AML-193 (cell line): ENCODE measurements at places on chromosomes 4 and X.

DNA sequence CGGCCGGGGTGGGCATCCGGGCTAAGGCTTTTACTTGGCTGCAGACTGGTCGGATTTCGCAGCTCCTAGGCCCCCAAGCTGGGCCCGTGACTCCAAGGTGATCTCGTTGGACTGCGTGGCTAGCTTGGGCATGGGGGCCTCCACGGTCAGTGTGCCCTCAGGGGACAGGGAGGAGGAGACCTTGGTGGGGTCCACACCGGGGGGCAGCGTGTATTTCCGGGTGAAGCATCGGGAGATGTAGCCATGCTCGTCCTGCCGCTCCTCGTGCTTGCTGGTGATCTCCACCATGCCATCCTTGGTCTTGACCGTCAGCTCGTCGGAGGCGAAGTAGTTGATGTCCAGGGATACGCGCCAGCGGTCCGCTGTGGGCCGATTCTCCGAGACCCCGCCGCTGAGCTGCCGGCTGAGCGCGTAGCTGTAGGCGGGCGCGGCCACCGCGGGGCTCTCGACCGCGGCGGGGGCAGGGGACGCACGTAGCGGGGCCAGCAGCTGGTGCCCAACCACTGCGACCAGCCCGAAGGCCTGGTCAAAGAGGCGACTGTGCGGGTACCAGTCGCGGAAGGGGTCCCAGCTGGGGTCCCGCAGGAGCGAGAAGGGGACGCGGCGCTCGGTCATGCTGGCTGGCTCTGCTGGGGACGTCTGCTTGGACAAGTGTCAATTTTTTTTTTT is 881 bp upstream of the CACNA1F start:
- no peak for DNase-seq

DNA sequence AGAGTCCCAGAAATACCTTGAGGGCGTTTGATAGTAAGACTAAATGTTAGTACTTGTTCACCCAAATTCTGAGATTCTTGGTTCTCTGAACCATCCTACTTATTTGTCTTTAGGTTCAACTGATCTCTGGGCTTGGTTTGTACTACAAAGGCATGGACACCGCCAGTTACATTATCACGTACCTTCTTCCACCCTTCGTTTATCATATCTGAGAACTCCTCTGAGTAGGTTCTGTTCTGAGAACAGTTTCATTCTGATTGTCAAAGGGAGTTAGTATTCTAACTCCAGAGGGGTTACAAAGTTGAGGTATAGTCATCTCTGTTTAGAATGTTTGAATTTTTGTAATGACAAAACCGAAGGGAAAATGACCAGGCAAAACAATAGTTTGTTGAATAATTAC is 19.3 kb downstream of the ZFX start:
- no peak for DNase-seq

GRCh38 chr4:89109841-89110540 is 1.3 kb upstream of the TIGD2 start:
- DNase-seq, result no peak

DNA sequence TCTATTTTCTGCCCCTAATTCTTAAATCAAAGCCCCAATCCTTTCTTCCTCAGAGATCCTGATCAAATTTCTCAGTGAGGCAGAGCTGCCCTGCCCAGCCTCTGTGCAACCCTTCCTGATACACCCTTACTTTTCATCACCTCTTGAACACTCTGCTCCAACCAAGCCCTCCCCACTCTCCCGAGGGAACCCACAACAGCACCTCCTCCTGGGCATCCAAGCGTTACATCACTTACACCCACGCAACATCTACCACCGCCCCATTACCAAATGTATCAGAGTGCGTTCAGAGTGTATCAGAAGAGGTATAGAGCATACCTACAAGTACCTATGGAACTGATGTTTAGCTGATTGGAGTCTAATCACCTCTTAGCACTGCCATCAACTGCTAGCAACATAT is 186.5 kb downstream of the RAP1GDS1 start:
- no peak for DNase-seq

- no peak for DNase-seq
Observed at GRCh38 chr4:132504438-132504837, 644.7 kb upstream of the PCDH10 start.

DNA sequence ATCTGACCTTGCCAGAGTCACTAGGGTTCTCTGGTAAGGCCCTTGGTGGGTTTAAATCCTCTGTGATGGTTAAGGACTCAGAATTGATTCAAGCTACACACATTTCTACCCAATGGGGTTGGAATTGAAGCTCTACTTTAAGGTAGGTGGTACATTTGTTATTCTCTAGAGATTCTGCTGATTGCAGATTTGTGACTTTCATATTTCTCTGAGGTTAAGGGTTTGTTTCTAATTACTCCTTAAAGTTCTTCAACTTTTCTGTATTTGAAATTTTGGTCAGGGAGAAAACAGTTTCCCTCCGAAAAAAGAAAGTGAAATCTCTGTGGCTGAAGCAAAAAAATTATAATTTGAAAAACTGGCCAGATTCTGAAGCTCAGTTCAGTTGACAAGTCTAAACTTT is 25.8 kb upstream of the USP46 start:
- DNase-seq, result no peak

DNA sequence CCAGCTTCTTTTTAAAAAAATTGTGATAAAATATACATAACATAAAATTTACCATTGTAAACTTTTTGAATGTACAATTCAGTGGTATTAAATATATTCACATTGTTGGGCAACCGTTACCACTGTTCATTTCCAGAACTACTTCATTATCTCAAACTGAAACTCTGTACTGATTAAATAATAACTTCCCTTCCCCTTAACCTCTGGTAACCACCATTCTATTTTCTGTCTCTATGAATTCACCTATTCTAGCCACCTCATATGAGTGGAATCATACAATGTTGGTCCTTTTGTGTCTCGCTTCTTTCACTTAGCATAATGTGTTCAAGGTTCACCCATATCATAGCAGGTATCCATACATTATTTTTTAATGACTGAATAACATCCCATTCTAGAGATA is 8.3 kb downstream of the GPR50 start:
- DNase-seq, result no peak

DNA sequence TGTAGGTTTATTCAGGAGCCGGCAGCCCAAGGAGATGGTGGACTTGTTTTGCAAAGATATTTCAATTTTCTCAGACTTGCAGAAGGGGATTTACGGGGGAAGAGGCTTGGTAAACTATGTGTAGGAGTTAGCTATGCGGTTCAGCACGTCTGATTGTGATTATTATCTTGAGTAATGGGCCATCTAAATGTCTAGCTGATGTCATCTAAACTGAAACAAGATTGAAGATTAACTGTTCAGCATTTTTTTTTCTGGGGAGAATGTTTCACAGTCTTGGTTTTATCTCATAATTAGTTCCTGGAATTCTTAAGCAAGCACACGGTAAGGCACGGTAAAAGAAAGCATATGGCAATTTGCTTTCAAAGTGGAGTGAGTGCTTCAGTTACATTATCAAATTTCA is 207.3 kb upstream of the CXorf51B start:
- no peak for DNase-seq

GRCh38 chr4:6134612-6135220 is 65.6 kb downstream of the JAKMIP1 start:
- DNase-seq, result no peak

GRCh38 chr4:69589884-69590283 is 49.6 kb downstream of the UGT2A2 start:
- no peak for DNase-seq

- DNase-seq, result no peak
Observed at GRCh38 chr4:72977936-72978485, 91.5 kb downstream of the COX18 start.

DNA sequence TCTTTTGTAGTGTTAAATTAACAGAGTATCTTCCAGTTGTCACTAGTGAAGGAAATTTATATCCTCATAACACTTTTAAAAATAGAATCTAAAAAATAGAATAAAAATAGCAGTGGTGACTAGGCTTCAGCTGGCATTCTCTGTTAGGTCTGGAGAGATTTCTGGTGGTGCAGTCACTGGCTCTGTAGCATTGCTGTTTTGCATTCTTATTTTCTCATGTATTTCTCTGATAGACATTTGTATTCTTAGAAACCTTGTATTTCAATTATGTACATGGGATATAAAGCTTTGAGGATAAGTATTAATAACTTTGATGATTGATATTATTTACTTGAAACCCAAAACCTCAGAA is 87.6 kb downstream of the TMEM131L start:
- no peak for DNase-seq

GRCh38 chrX:13208281-13208935 is 111.4 kb downstream of the ATXN3L start:
- no peak for DNase-seq

DNA sequence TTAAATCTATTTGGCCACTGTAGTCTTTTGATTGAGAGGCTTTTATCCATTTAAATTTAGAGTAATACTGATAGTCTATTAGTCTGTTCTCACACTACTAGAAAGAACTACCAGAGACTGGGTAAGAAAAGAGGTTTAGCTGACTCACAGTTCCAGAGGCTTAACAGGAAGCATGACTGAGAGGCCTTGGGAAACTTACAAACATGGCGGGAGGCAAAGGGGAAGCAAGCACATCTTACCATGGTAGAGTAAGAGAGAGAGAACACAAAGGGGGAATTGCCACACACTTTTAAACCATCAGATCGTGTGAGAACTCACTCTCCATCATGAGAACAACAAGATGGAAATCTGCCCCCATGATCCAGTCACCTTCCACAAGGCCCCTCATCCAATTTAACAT is 410.9 kb downstream of the PDGFC start:
- no peak for DNase-seq

- no peak for DNase-seq
Observed at GRCh38 chrX:50643525-50644137, 170.4 kb downstream of the SHROOM4 start.

DNA sequence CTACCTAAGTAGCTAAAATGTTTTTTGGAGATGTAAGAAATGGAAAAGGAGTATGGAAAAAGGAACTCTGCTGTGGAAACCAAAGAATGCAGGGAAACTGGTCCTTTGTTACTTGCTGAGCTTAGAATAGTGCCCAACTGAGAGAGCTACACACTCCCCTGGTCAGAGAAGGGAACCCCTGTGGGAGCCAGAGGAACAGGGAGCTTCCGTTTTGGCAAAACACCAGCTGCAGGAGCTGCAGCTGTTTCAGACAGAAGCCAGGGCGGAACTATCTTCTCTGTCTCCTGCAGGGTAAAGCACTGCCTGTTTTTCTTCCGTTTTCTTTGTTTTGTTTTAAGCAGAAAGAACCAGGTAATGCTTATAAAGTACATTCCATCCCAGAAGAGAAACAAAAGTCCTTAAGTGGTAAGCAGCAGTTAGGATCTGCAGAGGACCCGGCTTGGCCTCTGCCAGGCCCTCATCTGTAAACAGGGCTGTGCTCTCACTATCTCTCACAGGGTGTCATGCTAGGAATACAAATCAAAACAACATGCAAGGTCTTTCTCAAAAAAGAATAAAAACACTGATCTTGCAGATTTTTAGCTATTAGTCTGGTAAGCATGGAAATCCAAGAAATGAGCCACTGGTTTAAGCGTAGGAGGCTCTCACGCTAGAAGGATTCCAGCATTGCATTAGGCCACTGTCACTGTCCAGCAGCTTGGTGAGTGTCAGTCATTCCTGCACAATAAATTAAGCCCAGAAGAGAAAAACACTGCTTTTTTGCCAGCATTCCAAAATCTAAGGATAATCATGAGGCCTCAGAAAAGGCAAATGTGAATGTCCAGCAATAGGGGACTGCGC is 76.1 kb downstream of the CHST7 start:
- peak; percentile 36 for DNase-seq

- no peak for DNase-seq
Observed at GRCh38 chrX:48816014-48816810, 10.1 kb upstream of the ERAS start.

DNA sequence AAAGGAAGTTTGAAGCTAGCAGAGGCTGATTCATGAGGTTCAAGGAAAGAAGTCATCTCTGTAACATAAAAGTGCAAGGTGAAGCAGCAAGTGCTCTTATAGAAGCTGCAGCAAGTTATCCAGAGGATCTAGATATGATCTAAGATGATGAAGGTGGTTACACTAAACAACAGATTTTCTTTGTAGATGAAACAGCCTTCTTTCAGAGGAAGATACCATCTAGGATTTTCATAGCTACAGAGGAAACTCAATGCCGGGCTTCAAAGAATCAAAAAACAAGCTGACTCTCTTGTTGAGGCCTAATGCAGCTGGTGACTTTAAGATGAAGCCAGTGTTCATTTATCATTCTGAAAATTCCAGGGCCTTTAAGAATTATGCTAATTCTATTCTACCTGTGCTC is 28.8 kb downstream of the NR0B1 start:
- DNase-seq, result no peak

DNA sequence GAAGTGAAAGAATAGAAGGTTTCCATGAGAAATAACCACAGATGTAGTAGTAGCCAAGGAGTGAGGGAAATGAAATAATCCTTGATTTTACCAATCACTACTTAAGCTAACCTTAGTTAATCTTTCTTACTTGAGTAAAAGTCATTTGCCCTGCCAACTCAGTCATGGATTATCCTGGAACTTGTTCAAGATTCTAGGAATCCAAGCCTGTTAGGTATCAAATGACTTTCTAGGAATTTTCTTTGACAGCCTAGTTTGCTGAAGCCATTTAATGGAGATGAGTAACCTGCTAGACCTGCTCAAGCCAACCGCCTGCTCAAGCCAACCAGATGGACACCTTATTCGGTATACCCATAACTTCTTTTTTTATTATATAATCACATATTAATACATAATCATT is 180.5 kb downstream of the KLHL13 start:
- DNase-seq, result no peak

DNA sequence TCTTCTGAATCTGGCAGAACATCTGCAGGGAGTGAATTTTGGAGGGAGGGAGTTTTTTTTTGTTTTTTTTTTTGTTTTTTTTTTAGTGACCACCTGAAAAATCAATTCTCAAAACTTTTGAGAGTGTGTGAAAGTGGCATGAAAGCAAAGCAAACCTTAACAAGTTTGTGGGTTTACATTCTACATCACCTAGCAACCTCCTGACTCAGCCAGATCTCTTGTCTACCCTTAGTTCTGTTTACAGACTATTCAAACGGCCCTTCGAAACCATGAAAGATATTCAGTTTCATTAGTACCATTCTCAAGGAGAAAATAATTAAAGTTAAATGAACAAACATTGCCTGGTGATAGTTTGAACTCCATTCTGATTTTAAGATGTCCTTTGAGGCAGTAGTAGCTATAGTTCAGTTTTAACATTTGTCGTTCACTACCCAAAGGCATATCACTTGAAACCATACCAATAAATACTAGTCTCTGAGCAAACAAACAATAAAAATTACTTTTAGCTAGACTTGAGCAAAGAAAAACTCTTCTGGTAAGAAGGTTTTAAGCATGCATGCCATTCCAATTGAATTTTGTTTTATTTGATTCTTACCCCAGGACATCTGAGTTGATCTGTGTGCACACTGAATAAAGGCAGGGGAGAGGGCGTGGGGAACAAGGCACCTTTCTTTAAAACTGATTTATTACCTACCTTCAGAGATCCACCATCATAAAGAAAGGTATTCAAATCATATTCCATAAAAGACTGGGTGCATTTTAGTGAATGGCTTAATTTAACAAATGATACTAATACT is 137.7 kb downstream of the ARX start:
- no peak for DNase-seq

DNA sequence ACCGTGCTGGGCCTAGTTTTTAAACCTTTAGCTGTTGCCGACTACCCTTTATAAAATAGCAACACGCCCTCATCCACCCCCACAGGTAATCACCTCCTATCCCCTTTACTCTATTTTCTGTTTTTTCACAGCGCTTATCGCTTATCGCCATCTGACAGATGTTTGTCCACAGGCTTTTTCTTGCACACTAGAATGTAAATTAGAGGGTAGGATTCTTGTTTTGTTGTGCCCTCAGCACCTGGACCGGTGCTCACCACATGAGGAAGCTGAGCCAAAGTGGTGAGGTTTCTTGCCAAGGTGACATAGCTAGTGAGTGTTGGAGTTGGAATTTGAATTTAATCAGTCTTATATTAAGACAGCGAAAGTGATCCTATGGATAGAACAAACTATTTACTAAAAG is 2.9 kb upstream of the RBBP7 start:
- no peak for DNase-seq
